ENCODE measurements at places on chromosomes 13 and 19. TPM values are rescaled to one million over a fixed set of nuclear protein-coding genes. Genes with fewer than 3 reads are reported as not detected.

DNA sequence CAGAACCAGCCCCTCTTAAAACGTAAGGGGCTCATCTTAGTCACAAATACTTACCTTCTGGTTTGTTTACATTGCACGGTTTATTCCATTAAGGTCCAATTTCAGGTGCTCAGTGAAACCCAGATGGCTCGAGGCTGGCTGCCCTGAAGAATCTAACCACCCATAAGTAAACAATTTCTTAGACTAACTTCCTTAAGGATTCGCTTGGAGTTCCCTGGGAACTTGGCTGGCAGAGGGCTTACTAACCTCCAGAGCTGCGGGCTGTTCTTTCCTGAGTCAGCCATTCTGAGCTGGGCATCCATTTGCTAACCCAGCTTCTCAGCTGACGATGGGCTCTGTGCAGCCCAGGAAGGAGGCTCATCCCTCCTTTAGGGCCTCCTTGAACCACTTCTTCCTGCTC is 262.1 kb downstream of the FGF9 start:
- no peak overlapping the region for H3K4me3 ChIP-seq
- no peaks in the 10 kb centered on the region for H3K27me3 ChIP-seq
- H3K36me3 ChIP-seq: no peaks in the 10 kb centered on the region
- H3K27ac ChIP-seq: no peak overlapping the region
- H3K4me1 ChIP-seq: no peaks in the 10 kb centered on the region
- DNase-seq: no peak

GRCh38 chr13:61148211-61148610 is 267.4 kb downstream of the PCDH20 start:
- H3K27me3 ChIP-seq: no peaks in the 10 kb centered on the region
- H3K4me1 ChIP-seq: no peaks in the 10 kb centered on the region
- H3K36me3 ChIP-seq: no peaks in the 10 kb centered on the region
- no peak overlapping the region for H3K4me3 ChIP-seq
- DNase-seq: no peak

GRCh38 chr13:46666727-46667456 is 113.9 kb downstream of the LRCH1 start:
- peaks cover 42% of the 10 kb centered on the region for H3K4me1 ChIP-seq
- H3K4me3 ChIP-seq: 0 out of 2 replicates have a peak overlapping the region, but pooled peaks have one; percentile 41
- no peak for DNase-seq
- peak overlapping the region; percentile 70 for H3K27ac ChIP-seq
- H3K27me3 ChIP-seq: no peaks in the 10 kb centered on the region
- peaks cover 3% of the 10 kb centered on the region for H3K36me3 ChIP-seq

DNA sequence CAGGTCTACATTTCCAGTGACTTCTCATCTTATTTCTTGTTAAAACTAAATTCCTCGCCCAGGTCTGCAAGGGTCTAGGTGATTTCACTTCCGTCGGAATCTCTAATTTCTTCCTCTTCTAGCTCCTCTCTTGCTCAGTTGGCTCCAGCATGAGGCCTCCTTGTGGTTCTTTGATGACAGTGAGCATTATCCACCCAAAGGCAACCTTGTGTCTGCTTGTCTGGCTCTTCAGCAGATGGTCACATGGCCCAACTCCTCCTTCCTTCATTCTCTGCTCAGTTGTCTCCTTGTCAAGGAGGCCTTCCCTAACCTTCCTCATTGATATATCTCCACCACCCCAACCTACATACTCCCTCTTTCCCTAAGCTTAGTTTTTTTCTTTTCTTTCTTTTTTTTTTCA is 1391.4 kb downstream of the EFNB2 start:
- no peaks in the 10 kb centered on the region for H3K27me3 ChIP-seq
- DNase-seq: no peak
- no peaks in the 10 kb centered on the region for H3K36me3 ChIP-seq
- no peak overlapping the region for H3K4me3 ChIP-seq
- H3K27ac ChIP-seq: no peak overlapping the region

DNA sequence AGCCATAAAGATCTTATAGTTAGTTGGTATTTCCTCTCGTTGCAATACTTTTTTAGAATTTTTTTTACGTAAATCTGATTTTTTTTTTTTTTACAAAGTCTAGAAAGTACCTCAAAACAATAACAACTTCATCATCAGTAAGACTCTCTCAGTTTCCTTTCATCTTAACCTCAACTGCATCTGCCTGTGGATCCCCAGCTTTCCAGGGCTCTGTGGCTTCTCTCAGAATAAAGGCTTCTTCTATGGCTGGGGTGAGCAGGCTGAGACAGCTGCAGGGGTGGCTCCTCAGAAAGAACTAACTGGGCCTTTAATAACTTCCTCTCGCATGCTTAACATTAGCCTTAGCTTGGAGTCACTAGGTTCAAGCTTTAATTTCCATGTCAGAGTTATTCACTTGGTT is 4.2 kb downstream of the ZNF506 start:
- H3K4me3 ChIP-seq: no peak overlapping the region
- H3K27ac ChIP-seq: no peak overlapping the region
- no peak for DNase-seq
- H3K27me3 ChIP-seq: no peaks in the 10 kb centered on the region

GRCh38 chr19:17496337-17496997 is 15.0 kb upstream of the PGLS start:
- no peak overlapping the region for H3K4me3 ChIP-seq
- peak; percentile 63 for DNase-seq
- H3K4me1 ChIP-seq: peaks cover 13% of the 10 kb centered on the region
- no peaks in the 10 kb centered on the region for H3K36me3 ChIP-seq

GRCh38 chr19:38425810-38426466 is at the start of gene RASGRP4:
RASGRP4 (minus strand) TSS chr19:38426219; CDS start chr19:38426091, 128 bp downstream.
- peak within 1 kb of the TSS; percentile 4 for H3K27ac ChIP-seq
- no peak for DNase-seq
- H3K36me3 ChIP-seq: no peaks in the 10 kb centered on the region
- H3K27me3 ChIP-seq: no peaks in the 10 kb centered on the region

DNA sequence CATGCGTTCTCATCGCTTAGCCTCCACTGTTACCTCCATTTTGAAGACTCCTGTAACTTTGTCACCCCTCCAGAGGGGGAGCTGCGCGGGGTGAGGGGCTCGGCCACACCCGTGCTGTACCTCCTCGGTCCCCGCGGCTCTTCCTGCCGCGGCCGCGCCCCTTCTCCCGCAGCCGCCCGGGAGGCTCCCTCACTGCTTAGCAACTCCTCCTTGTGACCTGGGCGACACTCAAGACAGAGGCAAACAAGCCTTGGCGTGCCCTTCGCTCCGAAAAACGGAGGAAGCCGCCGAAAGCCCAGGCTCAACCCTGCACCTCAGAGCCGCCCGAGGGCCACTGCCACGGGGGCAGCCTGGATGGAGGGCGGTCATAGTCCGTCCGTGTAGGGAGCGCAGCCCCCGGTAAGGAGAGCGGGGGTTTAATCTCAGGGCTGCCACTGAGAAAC is 494.3 kb downstream of the FOXO1 start:
- H3K36me3 ChIP-seq: no peaks in the 10 kb centered on the region
- no peak overlapping the region for H3K4me3 ChIP-seq
- H3K27ac ChIP-seq: no peak overlapping the region
- DNase-seq: no peak
- H3K27me3 ChIP-seq: peaks cover 10% of the 10 kb centered on the region

- peaks cover 6% of the 10 kb centered on the region for H3K4me1 ChIP-seq
- no peak for DNase-seq
- no peaks in the 10 kb centered on the region for H3K36me3 ChIP-seq
- no peak overlapping the region for H3K27ac ChIP-seq
- H3K4me3 ChIP-seq: no peak overlapping the region
- H3K27me3 ChIP-seq: no peaks in the 10 kb centered on the region
These were observed 45.5 kb downstream of the IER2 start for GRCh38 chr19:13195678-13196077.

DNA sequence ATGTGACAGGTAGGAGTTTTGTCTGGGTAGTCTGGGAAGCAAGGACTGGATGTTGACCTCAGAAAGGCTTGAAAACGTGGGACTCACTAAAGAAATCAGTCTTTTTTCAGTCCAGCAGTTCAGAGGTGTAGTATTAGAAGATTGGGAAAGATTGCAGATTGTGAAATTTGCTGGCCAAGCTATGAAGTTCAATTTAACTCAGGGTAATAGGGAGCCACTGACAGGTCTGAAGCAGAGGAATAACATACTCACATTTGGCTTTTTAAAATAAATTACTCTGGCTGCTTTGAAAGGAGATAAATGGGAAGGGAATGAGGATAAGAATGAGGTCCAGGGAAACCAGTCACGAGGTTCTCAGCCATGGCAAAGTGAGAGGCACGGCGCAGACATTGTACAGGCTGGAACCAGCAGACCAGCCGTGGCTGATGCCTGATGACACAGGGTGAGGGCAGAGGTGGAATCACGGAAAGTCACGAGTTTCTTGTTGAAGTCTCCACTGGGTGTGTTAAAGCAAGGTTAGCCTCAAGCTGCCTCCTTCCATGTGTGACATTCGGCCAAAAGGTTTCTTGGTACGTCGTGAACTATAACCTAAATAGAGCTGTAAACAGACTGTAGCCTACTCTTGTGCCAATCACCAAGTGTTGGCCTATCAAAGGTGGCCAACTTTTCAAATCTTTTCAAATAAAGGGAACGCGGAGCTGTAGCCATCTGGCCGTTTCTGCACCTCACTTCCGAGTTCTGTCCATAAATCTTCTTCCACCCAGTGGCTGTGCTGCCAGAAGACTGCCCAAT is 377.6 kb downstream of the IRS2 start:
- H3K36me3 ChIP-seq: no peaks in the 10 kb centered on the region
- no peak overlapping the region for H3K4me3 ChIP-seq
- no peak for DNase-seq
- H3K27ac ChIP-seq: no peak overlapping the region
- no peaks in the 10 kb centered on the region for H3K4me1 ChIP-seq

Gene RYR1
- 0.88 TPM for total RNA-seq
